Globus pallidus (tissue), 1 donor: ENCODE measurements at places on chromosomes 2 and 18.

DNA sequence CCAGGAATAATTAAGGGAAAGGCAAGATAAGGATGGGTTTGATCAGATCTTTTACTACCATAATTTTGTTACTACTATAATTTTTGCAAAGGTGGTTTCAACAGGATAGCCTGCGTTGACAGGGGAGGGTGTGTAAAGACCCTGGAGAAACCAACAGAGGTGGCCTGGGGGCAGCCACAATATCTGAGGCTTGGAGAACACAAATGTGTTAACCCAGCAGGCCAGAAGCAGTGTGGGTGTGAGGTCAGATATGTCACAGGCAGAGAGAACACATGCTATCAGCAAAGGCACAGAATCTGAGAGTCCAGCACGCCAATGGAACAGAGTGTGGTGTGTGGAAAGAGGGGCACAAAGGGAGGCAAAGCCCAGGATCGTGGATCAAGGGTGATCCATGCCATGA is 399.4 kb upstream of the TRIB2 start:
- DNase-seq = no peak

GRCh38 chr2:74238879-74239278 is 40.5 kb downstream of the MTHFD2 start:
- no peak for DNase-seq

DNA sequence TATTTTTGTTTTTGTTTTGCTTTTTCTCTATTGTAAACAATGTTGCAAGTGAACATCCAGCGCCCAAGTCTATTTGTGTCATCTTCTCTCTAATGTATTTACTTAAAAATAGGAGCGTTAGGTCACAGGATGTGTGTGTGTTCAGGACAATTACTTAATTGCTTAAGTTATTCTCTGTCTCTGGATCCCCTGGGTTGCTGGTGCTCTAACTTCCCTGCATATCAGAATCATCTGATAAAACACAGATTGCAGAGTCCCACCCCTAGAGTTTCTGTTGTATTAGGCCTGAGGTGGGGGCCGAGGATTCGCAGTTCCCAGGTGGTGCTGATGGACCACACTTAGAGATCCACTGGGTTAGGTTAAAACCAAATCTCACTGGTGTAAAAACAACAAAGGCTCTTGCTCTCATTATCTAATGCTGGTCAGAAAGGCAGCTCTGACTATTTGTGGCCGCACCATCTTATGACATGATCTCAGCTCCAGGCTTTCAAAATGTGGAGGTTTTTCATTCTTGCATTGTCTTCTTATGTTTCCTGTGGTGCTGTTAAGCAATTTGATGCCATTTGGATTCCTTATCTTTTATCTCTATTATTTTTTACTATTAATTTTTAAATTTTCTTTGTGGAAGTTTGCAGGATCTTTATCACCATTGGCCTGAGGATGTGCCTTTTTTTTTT is 87.7 kb downstream of the CLIP4 start:
- DNase-seq = no peak

DNA sequence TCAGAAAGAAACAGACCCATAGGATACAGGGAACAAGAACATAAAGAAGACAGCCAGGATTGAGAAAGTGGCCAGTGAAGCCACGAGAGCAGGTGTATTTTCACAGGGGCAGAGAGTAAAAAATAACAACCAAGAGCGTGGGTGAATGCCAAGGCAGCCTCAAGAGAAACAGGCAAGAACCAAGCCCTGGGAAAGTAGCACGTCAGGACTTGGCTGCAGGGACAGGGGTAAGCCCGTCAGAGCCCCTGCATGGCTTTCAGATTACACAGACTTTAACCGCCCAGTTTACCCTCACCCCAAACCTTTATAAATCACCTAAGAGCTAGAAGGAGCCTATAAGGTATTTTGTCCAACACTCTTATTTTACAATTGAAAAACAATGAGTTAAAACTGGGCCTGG is 43.7 kb downstream of the ARL4C start:
- DNase-seq = no peak

- DNase-seq = no peak
Measured at GRCh38 chr2:17309181-17309580, 209.1 kb downstream of the RAD51AP2 start.

DNA sequence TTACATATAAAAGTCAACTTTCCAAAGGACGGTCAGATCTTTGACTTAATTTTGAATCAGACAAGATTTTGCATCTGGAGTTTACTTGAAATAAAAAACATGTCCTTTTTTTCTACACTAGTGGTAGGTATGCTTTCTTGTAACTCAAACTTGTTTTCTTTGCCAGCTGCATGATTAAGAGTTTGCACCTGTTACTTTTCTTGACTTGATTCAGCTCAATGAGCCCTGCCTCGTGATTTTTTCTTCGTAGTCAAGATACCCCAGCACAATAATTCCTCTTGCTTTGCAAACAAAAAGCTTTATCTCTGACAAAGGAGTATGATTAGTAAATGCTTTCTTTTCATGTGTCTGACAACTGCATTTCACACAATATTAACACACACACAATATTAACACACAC is 82.3 kb downstream of the FBXO15 start:
- no peak for DNase-seq

DNA sequence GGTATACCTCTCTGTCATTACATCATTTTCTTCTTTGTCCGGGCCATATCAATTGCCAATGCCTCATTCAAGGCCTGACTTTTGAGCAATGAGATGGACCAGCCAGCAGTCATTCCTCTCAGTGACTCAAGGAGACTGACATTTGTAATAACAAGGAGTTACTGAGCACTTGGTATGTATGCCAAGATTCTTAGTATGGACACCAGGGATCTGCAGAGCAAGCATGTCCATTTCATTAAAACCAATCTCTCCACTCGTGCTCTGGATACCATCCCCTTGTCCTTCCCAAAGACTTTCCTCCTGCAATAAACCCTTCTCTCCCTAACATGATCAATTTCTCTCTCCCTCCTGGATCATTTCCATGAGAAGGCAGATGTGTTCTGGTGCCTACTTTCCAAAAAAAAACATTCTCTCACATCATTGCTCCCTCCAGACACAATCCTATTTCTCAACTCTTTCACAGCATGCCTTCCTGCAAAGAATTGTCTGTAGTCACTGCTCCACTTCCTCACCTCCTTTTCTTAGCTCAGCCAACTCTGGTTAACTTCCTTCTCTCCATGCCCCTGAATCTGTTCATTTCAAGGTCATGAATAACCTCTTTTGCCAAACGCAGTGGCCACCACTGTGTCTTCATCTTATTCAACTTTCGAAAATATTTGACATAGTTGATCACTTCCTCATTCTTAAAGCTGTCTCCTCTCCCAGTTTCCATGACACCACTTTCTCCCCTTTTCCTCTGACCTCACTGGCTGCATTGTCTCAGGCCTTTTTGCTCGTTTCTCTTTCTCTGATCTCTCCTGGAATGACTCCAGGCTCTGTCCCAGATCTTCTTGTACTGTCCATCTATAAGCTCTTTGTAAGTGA is 102.8 kb upstream of the CYP1B1 start:
- peak; percentile 30 for DNase-seq

GRCh38 chr2:128645631-128646030 is 327.0 kb upstream of the HS6ST1 start:
- no peak for DNase-seq

DNA sequence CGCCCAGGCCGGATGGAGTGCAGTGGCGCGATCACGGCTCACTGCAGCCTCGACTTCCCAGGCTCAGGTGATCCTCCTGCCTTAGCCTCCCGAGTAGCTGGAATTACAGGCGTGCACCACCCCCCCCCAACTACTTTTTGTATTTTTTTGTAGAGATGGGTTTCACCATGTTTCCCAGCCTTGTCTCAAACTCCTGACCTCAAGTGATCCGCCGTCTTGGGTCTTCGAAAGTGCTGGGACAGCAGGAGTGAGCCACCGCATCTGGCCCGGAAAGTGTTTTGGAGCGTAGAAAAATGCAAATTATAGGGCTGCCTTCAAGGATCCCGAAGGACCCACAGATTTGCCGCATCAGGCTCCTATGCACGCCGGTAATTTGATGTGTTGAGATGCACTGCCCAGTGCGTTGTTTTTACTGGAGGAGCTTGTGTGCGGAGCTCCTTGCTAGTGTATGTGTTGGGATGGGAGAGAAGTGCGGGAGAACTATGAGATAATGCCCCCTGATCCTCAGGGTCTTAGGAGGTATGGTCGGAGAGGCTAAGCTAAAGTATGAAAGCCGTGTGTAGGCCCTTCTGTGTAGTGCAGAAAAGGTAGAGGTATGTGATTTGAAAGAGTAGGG is 1.2 kb upstream of the CLASP1 start:
- DNase-seq = peak; percentile 6

DNA sequence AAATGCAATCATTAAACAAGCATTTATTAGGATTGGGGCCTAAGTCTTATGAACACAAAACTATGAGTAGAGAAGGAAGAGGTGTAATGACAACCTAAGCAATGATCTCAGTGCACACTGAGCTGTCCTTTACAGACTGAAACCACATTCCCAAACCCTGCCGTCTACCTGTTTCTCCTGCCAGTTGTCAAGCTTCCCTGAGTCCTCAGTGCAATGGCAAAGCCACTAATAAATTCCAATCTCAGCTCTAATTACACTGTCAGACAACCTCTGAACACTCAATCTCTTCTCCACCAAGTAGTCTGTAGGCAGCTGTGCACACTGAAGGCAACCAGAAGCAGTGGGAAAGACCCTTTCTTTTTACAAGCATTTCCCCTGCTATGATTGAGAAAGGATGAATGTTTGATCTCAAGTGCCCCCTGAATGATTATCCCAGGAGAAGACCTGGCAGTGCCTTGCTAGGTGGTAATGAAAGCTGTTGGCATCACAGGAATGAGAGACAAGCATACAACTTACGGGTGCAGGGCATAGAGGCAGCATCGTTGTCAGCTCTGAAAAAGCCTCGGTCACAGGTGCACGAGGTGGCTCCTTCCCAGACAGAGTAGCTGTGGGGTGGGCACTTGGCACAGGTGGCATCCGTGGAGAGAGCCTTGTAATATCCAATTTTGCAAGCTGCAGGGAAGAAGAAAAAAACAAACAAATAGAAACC is 71.4 kb downstream of the EPHA4 start:
- DNase-seq = no peak

- DNase-seq = no peak
Measured at GRCh38 chr2:118134650-118135049, 46.4 kb downstream of the INSIG2 start.

- no peak for DNase-seq
Measured at GRCh38 chr2:1775511-1776035, 31.3 kb upstream of the PXDN start.

DNA sequence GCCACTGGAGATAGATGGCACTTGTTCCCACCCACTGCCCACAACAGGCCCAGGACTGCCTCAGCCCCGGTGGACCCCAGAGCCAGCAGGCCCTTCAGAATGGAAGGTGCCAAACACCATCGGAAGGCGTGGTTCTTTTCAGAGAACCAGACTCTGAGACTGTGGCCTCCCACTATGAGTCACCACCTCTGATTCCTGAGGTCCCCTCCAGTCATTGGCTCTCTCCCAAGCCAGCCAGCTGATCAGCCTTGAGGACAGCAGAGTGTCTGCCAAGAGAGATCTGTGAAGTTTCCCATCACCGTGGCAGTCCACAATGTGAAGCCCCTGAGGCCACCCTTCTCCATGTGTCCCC is 10.4 kb upstream of the MAP3K2 start:
- peak; percentile 57 for DNase-seq

DNA sequence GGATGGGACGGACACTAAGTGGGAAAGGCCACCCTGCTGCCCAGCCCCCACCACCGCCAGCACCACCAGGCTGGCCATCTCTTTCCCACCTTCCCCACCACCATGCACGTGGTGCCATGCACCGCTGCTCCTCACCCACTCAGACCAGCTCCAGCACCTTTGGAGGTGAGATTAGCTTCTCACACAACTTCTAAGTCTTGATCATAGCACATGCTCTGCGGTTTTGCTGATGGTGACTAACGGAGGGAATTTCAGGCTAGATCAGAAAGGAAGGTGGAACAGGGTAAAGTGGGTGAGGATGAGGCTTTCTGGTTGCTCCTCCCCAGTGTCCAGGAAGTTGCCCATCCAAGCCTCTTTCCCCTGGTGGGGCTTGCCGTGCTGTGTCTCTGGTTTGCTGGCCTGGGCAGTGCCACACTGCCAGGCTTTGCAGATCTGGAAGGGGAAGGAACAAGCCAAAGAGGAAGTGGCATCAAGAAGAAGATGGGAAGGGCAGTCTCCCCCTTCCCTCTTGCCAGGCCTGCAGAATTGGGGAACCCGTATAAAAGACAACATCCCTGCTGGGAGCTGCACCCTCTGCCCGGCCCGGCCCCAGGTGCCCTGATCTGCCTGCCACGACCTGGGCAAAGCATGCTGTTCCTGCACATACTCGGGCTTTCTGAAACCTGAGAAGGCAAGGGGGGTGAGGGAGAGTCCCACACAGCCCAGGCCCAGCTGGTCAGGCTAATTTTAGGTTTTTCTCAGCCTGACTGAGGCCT is 44.3 kb upstream of the CAB39 start:
- DNase-seq = peak; percentile 58

GRCh38 chr2:233270366-233270765 is 18.9 kb downstream of the ATG16L1 start:
- DNase-seq = no peak

GRCh38 chr2:236180831-236181453 is 12.8 kb upstream of the GBX2 start:
- peak; percentile 50 for DNase-seq

- DNase-seq = no peak
Measured at GRCh38 chr2:107461301-107461700, 365.4 kb upstream of the RGPD4 start.

DNA sequence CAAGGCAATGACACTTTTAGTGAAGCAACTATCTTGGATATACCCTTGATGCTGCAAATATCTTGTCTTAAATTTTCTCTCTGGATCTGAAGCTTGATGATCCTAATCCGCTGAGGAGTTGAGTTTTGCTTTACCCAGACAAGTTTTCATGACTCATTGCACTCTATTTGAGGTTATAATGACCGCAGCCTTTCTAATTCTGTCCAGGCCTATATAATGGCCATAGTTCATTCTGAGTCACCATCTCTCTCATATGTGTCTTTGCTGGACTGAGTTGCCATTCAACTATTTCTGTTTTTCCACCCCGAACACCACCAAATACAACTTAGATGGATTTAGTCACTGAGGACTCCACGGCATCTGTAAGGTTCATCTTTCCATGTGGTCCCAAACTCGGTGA is 802.1 kb upstream of the FAM98A start:
- no peak for DNase-seq
